ENCODE measurements at places on chromosomes 2 and 18.

DNA sequence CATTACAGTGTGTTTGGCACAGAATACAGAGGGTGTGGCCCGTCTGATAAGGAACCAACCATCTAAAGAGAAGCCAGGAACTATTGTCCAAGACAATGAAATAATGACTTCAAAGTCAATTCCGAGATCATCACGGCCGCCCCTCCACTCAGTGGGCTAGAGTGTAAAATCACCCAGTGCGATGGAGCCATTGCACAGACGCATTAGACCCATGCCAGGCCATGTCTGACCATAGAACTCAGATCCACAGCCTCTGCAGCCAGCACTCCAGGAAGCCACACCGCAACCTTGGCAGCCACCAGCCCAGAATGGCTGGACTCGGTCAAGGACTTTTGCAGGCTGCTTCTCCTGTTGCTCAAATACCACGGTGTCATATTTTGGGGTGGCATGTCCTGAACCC is 835.7 kb downstream of the DCDC2C start:
- DNase-seq: no peak

DNA sequence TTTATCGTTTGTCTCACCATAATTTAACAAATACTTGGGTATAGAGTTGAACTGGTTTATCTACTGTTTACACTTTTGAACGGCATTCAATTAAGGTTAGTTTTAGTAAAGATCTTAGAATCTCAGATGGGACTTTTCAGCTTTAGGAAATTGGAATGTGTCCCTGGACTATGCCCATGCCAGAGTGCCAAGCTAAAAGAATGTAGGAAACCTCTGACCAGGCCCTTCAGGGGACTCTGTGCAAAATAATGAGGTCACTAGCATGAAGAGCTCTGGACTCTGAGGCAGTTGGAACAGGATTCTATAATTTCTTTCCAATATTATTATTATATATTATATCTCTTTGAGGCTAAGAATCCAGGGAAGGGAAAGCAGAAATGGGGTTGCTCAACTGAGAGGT is 13.5 kb downstream of the DIS3L2 start:
- DNase-seq: no peak

DNA sequence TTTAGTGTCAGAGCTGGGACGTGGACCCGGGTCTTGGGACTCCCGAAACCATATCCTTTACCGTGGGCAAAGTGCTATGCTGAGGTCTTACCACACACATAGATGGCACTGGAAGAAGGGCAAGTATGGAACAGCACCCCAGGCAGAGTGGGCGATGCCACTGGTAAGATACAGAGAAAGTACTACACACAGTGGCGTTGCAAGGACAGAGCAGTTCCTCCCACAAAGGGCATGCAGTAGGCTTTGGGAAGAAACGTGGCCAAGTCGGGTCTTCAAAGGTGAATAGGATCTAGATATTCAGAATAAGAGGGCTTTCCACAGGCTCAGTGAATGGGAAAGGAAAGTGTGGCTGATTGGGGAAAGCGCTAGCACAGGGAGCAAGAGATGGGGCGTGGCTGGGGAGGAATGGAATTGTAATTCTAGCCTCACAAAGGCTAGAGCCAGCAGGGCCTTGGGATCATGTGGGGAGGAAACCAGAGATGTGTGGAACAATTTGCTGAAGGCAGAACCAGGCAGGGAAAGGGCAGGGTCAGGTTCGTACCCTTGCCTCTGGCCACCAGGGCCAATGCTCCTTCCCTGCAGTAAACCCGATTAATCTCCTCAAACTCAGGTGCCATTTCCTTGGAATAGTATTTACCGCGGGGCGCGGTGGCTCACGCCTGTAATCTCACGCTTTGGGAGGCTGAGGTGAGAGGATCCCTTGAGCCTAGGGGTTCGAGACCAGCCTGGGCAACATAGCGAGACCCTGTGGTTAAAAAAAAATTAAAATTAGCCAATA is 36.0 kb downstream of the PCBP1 start:
- peak; percentile 89 for DNase-seq

DNA sequence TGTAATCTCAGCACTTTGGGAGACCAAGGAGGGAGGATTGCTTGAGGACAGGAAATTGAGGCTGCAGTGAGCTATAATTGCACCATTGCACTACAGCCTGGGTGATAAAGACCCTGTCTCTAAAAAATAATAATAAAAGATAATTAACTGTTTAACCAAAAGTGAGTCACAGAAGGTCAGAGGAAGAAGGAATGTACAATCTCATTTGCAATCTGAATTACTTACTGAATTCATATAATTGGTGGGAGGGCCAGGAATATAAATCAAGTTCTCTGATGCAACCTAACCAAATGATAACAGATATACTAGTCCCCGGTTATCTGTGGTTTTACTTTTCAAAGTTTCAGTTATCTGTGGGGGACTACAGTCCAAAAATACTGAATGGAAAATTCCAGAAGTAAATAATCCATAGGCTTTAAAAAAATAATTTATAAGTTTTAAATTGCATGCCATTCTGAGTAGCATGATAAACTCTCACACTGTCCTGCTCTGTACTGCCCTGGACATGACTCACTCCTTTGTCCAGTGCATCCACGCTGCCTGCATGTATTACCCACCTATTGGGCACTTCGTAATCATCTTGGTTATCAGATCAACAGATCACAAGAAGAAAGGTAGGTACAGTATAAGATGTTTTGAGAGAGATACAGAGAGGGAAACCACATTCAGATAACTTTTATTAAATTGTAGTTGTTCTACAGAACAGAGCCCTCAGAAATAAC is 12.8 kb upstream of the MATN3 start:
- no peak for DNase-seq

Data from skin of body (tissue), 3 donors.